ENCODE measurements at places on chromosomes 4 and X. TPM values are rescaled to one million over a fixed set of nuclear protein-coding genes. Genes with fewer than 3 reads are reported as not detected.

- H3K4me3 ChIP-seq: no peak overlapping the region
- no peaks in the 10 kb centered on the region for H3K36me3 ChIP-seq
- H3K4me1 ChIP-seq: peaks cover 43% of the 10 kb centered on the region
Measured at GRCh38 chr4:182193311-182193710, 49.9 kb upstream of the TENM3 start.

DNA sequence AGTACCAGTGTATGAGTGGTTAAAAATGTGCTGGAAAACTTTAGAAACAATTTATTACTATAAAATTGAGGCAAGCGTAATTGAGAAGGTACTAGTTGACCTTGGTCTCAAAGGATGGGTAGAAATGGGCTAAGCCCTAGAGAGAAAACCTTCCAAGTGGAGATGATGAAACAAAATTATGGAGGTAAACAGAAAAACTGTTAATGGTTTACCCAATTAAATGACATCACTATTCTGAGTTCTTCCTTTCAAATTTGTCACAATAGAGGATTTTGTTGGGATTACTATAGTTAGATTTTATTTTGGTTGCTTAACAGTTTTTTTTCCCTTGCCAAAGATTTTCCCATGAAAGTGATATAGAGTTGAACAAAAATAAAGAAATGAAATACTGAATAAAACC lies 1302.5 kb upstream of the TENM3 start:
- H3K36me3 ChIP-seq: no peaks in the 10 kb centered on the region
- no peak overlapping the region for H3K27ac ChIP-seq
- no peak for DNase-seq
- H3K4me3 ChIP-seq: no peak overlapping the region

DNA sequence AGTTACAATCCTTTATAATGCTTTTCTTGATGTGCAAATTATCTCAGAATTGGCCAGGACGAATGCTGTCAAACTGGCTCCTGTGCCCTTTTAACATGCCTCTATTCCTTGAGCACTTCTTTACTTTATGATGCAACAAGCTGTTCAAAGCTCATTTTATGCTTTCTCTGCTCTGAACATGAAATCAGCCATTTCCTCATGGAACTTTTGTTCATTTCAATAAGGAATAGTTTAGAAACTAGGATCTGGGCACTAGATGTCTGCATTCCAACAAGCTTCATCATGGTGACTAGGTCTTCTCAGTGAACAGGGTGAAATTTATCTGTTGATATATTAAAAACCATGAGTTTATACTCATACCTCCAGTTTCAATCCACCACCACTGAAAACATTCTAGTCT lies 87.3 kb upstream of the TEX13A start:
- no peak overlapping the region for H3K27ac ChIP-seq
- no peaks in the 10 kb centered on the region for H3K36me3 ChIP-seq
- DNase-seq: no peak
- H3K4me3 ChIP-seq: no peak overlapping the region

DNA sequence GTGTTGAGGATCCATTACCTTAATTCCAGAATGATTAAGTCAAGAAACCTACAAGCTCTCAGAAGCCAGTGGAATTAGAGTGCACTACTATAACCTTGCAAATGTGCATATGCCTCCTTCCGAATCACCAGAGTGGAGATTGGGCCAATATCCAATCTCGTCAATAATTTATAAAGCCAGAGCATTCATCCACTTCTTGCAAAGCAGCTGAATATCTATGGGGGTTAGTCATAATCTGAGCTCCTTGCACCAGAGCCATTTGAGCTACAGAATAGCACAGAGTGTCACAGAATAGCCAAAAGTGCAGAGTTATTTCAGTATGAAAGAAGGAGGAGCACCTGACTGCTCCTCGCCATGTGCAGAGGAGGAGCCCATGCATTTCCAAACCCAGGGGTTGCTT lies 69.2 kb upstream of the MTM1 start:
- H3K4me1 ChIP-seq: no peaks in the 10 kb centered on the region
- no peaks in the 10 kb centered on the region for H3K27me3 ChIP-seq
- no peak overlapping the region for H3K4me3 ChIP-seq
- DNase-seq: no peak
- H3K36me3 ChIP-seq: no peaks in the 10 kb centered on the region

DNA sequence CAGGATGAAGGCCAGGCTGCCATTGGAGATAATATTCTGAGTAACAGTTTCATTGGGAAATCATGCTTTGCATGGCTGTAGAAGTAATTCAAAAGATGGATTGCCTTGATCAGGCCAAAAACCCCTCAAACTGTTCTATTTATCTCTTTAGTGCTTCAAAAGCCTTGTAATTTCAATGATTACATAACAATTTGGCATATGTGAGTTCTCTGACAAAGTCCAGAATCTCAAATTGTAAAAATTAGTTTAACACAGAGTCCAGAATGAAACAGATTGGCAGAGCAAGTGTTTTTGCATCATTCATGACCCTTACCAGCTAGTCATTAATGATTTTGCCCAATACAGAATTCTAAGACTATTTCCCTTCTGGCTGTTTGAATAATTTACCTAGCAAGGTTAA lies 347.3 kb downstream of the SPRY1 start:
- no peak overlapping the region for H3K4me3 ChIP-seq
- no peaks in the 10 kb centered on the region for H3K27me3 ChIP-seq
- no peak for DNase-seq
- no peak overlapping the region for H3K27ac ChIP-seq
- peaks cover 29% of the 10 kb centered on the region for H3K4me1 ChIP-seq

DNA sequence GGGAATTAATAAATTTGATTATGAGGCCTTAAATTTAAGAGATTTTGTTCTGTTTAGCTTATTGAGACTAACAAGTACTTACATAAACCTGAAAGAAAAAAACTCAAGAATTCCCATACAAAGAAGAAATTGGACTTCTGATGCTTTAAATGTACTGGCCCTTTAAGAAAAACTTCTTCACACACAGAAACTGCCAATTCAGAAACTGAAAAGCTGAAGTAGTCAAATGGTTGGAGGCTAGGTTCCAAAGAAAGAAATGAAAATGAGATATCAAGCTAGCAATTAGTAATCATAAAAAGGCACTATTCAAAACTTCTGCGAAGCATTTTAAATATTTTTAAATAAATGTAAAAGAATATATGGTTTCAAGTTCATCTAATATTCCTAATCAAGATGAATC lies 151.3 kb downstream of the THOC2 start:
- H3K36me3 ChIP-seq: no peaks in the 10 kb centered on the region
- H3K4me3 ChIP-seq: no peak overlapping the region
- DNase-seq: no peak
- H3K27ac ChIP-seq: no peak overlapping the region
- H3K27me3 ChIP-seq: no peaks in the 10 kb centered on the region
- no peaks in the 10 kb centered on the region for H3K4me1 ChIP-seq

DNA sequence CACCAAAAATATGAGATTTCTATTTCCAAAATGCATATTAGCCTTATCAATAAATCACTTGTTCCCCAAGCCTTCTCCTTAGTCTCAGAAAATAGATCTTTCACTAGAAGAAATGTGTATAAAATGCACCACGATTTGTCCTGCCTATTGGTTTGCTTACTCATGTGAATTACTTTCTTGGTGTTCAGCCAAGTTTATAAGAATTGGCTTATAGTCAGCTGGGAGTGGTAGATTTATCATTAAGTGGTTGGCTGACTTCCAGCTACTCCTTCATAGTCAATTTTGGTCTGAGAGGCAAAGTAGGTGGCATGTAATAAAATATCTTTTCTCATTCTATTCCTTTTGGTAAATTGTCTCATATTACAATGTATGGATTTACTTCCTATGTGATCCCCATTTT lies 1.3 kb downstream of the SULT1E1 start:
- peaks cover 19% of the 10 kb centered on the region for H3K4me1 ChIP-seq
- H3K27ac ChIP-seq: no peak overlapping the region
- no peaks in the 10 kb centered on the region for H3K36me3 ChIP-seq
- H3K27me3 ChIP-seq: no peaks in the 10 kb centered on the region
- H3K4me3 ChIP-seq: peak overlapping the region; percentile 29
- peak; percentile 65 for DNase-seq

DNA sequence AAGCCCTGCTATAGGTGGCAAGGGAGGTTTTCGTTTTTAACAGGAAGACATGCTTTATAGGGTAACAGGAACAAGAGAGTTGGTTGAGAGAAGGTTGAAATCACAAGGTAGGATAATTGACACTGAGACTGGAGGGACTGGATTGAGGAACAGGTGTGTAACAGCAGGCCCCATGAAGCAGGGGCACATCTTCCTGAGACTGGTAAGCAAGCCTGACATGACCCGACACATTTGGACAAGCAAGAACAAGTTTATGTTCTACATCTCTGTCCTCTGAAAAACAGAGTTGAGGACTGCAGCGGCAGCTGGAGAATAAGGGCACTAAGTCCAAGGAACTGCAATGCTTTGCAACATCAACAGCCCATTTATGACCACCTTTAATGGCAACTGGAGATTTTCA lies 5.2 kb downstream of the RPS4X start:
- DNase-seq: no peak
- no peak overlapping the region for H3K27ac ChIP-seq
- H3K4me3 ChIP-seq: no peak overlapping the region
- peaks cover 93% of the 10 kb centered on the region for H3K36me3 ChIP-seq

SSX4 gene
- not detected for total RNA-seq

MAOB gene
- not detected for total RNA-seq
